MCF 10A (cell line): ENCODE measurements at places on chromosomes 1 and 21. TPM values are rescaled to one million over a fixed set of nuclear protein-coding genes. Genes with fewer than 3 reads are reported as not detected.

DNA sequence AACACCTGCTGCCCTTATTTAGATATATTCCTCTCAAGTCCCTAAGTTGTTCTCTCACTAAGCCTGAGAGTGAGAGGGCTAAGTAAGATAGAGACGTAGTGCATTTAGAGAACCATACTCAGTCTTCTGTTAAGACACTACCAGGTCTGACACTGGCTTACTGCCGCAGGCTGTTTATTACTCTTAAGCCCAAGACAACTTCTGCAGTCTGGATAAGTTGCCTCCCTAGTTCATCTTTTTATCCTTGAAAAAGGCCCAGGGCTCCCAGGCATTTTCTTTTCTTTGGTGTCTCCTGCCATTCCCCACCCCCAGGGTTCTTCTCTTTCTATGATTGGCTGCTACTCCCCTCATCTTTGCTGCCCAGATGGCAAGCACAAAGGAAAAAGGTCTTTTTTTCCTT is 38.7 kb downstream of the CACHD1 start:
- no peak for DNase-seq

DNA sequence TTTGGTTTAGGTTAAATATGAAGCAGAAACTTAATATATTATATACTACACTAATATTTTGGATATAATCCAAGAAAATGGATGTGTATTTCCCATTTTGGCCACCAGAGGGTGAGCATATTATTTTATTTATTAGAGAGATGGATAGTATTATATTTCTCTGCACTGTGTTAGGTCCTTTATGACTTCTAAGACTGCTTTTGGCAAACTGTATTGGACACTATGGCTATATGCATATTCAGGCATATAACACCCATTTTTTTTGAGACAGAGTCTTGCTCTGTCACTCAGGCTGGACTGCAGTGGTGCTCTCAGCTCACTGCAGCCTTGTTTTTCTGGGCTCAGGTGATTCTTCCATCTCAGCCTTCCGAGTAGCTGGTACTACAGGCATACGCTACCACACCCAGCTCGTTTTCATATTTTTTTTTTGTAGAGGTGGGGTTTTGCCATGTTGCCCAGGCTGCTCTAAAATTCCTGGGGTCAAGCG is 17.8 kb upstream of the PGM1 start:
- DNase-seq = peak; percentile 66

The YARS1 gene
- total RNA-seq = 347 and 372 TPM in 2 replicates

DNA sequence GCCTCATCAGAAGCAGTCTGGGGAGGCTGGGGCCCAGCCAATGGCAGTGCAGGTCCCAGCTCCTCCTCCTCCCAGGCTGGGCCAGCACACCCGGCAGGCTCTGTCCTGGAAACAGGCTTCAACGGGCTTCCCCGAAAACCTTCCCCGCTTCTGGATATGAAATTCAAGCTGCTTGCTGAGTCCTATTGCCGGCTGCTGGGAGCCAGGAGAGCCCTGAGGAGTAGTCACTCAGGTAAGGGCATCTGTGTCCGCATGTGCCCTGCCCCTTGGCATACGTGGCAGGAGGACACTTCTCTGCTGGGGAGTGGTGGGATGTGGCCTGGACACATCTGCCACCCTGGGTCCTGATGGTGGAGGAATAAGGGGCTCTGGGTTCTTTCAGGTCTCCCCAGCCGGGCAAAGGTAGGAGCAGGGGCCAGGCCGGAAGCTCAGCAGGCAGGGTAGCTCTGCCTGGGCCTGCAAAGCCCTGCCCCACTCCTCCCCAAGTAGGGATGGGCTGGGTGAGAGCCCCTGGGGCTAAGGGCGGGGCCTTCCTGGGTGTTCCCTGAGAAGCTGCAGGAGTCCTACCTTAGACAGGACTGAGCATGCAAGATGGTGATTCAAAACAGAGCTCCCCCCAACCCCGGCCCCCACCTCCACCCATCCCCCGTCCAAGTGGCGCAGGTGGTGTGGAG is at the start of gene GJB5:
TSS of gene GJB5 (plus strand) at position 84 of the 674 bp plus-strand sequence. CDS start 2,284 bp downstream, outside the sequence.
- DNase-seq = peak; percentile 94

DNA sequence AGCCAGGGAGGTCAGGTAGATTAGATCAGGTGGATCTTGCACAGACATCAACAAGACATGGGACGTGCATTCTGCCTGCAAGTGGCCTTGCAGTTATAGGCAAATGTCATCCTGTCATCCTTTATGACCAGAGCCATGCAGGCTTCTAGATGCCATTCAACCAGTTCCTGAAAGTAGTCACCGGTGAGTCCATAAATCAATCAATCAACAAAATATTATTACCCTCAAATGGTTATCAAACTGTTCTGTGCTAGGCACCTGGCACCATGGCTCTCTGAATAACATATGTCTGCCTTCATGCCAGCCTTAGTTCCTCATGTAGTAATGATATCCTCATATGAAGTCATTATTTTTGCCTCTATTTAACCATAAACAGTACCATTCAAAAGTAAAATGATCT is 146.9 kb downstream of the TOMM20 start:
- no peak for DNase-seq

DNA sequence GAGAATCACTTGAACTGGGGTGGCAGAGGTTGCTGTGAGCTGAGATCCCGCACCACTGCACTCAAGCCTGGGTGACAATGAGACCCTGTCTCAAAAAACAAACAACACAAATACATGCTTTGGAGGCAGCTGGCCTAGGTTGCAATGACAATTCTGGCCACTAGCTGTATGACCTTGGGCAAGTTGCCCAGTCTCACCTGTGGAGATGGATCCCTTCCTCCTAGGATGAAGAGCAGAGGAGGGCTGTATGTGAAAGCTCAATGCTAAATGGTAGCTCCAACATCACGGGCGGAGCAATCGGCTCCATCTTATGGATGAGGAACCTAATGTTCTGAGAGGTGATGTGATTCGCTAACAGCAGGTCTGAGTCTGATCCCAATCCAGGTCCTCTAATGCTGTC is 20.6 kb downstream of the ADORA1 start:
- DNase-seq = peak; percentile 68

DNA sequence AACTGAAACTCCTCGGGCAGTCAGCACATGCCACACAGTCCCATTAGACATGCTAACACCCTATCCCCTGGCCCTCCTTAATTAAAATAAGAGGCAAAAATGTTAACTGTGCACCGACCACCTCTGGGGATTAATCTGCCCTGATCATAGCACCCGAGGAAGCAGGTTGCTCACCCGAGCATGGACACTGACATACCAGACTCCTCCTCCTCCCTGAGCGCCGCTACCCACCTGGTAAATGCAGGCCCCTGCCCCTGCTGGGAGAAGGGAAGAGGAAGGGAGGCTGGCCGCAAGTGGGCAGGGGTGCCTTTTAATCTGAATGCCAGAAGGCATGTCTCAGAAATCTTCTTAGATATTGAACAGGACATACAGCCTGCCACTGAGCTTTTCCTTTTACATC is 360.9 kb downstream of the RRAGC start:
- no peak for DNase-seq

DNA sequence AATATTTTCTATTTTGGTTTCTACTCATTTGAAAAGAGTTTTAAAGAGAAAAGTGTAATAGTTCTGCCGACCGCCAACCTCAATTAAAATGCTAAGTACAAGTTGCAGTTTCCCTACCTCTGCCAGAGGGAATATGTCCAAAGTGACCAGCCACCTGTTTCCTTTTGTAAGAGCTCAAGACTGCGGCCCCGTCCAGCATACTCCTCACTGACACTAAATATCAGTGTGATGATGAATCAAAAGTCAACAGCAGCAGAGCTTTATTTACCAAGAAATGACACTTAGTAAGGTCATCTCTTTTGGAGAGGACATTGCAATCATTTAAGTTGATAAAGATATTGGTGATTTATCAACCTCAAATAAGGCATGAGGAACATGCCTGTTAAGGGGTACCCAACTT is 57.4 kb upstream of the NRIP1 start:
- no peak for DNase-seq

The ERICH3 gene
- not detected in 2 replicates for total RNA-seq

GRCh38 chr1:113949007-113949406 is 19.9 kb downstream of the HIPK1 start:
- DNase-seq = no peak

The ITLN1 gene
- total RNA-seq = not detected in 2 replicates

DNA sequence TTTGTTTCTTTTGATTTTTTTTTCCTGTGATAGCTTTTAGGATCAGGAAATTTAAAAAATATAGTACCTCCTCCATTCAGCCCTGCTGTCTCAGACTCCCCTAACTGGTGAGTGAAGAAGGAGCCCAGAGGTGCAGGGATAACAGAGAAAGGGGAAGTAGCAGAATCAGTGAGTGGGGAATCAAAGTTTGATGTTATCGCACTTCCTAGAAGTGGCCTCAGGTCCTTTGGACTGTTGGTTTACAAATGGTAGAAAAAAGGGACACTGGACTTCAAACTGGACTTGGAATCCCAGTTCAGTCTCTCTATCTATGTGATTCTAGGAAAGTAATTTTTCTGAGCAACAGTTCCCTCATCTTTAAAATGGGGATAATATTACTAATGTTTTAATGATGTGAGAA is 99.5 kb downstream of the FGGY start:
- DNase-seq = no peak

- DNase-seq = no peak
Measured at GRCh38 chr1:209667708-209668107, 7.5 kb upstream of the G0S2 start.

DNA sequence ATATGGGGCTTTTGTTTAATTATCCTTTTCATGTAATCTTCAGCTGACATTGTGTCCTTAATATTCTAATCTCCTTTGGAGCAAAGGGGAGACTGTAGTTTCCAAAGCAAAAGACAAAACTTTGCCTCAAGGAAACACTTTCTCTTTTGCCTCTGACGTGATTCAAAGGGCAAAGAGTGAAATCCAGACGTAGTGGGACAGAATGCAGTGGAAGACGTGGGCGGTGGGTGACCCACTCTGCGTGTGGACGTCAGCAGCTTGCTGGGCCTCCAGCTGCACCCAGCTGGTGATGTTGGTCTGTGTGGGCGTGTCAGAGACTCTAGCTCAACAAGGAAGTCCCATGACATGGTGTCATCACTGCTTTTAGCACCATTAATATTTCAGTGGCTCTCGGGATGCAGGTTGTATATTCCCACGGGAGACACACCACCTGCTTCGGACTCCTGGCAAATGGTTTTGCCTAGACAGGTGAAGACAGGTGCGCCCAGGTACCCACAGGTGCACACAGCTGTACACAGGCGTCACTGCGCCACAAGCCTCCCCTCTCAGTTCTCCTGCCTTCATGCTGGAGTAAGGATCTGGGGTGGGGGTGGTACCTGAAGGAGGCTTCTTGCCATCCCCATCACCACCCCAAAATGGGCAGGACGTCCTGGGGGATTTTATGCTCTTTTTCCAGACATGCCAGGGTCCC is 292.1 kb upstream of the VAMP3 start:
- DNase-seq = no peak

- DNase-seq = no peak
Measured at GRCh38 chr1:19229229-19229628, 19.2 kb upstream of the UBR4 start.

The HORMAD1 gene
- total RNA-seq = not detected in 2 replicates

The F13B gene
- not detected in 2 replicates for total RNA-seq

DNA sequence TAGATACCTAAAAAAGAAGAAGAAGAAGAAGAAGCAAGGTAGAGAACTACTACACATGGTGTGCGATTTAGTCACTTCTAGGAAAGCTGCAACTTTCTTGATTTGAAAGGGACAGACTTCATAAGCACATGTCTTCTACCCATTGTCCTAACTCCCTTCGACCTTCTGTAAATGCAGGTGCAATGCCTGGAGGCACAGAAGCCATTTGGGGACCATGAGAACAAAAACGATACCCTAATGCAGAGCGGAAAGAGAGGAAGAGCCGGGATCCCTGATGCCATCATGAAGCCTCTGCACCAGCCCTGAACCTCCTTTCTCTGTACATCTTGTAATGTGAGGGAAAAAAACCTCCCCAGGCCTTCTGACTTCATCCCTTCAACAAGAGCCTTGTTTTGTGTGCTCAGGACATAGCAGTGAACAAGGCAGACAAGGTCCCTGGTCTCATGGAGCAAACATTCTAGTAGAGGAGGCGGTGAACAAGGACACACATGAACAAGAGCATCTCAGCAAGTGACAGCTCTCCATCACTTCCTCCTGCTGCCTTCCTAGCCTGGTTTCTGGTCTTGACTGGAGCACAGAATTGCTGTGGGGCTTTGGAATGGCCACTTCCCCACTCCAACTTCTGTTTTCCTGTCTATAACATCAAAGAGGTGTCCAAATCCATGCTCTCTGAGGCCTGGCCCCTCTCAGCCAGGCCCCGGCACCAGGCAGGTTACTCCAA is 5.5 kb upstream of the LAPTM5 start:
- DNase-seq = no peak

The RHCE gene
- 0.42 and 0.61 TPM in 2 replicates for total RNA-seq

DNA sequence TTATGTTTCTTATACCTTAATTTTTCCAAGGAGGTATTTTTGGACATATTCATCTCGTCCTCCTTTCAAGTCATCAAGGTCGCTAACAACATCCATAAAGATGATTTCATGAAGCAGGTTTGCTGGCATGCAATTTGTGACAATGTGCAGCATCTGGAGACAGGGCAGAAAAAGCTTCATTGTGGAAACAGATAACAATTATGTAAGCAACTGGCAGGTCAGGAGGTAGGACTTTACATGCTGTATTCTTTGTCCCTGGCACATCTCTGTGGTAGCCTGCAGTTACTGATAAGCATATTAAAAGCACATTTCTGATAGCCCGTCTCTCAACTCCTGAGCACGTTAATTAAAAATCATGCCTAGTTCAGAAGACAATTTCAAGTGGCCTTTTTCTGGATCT is 156.8 kb downstream of the LEPR start:
- DNase-seq = no peak

GRCh38 chr1:205306929-205307566 is 14.5 kb downstream of the NUAK2 start:
- no peak for DNase-seq

GRCh38 chr1:71861022-71861421 is 421.3 kb downstream of the NEGR1 start:
- DNase-seq = peak; percentile 68

GRCh38 chr1:179743679-179744400 is 749 bp downstream of the FAM163A start:
- DNase-seq = no peak

The MANEAL gene
- total RNA-seq = 11.6 and 12.3 TPM in 2 replicates

GRCh38 chr1:178461701-178462100 is 35.1 kb downstream of the CLEC20A start:
- DNase-seq = peak; percentile 29

The LRRC8C gene
- total RNA-seq = 4.4 TPM in 2 replicates

- DNase-seq = peak; percentile 47
Measured at GRCh38 chr1:97668945-97669344, 251.9 kb downstream of the DPYD start.

GRCh38 chr1:81733480-81733879 is 67.3 kb upstream of the ADGRL2 start:
- DNase-seq = no peak

DNA sequence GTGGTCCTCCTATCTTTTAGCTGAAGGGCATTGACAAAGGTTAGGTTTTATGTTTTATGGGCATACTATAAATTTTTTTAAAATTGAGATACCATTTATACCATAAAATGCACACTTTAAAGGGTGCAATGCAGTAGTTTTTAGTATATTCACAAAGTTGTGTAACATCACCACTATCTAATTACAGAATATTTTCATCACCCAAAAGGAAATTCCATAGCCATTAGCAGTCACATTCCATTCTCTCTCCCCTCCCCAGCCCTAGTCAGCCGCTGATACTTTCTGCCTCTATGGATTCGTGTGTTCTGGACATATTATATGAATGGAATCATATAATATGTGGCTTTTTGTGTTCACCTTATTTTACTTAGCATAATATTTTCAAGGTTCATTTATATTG is 135.8 kb upstream of the B3GALT2 start:
- peak; percentile 82 for DNase-seq

The PGM1 gene
- total RNA-seq = 60.2 and 77.9 TPM in 2 replicates
